ENCODE measurements at places on chromosomes 5 and 9.

- DNase-seq, result no peak
Measured at GRCh38 chr9:90251316-90251715, 391.3 kb downstream of the DIRAS2 start.

DNA sequence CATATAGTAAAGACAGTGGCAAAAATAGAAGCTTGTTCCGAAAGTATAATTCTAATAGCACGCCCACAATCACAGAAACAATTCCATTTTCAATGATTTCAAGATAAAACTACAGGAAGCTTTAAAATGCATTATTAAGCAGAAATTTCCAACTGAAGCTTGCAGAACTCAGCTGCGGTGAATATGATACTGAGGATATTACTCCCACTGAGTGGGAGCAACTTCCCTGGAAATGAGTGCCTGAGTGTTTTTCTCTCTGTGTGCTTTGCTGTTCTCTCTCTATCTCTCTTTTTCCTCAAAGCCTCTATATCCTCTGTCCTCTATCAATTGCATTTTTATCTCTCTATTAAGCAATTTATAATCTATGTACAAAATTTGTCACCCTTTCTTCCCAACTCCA lies 187.5 kb upstream of the PRDM9 start:
- no peak for DNase-seq

- no peak for DNase-seq
Measured at GRCh38 chr5:76594107-76594506, 29.1 kb downstream of the F2RL2 start.

GRCh38 chr5:136518174-136518573 lies 152.8 kb upstream of the TRPC7 start:
- DNase-seq, result peak; percentile 2

- peak; percentile 86 for DNase-seq
Measured at GRCh38 chr9:8366161-8366926, 566.8 kb upstream of the DMAC1 start.

GRCh38 chr5:154273028-154273617 lies 82.6 kb downstream of the GALNT10 start:
- DNase-seq, result peak; percentile 57

GRCh38 chr9:36928670-36929349 lies 105.3 kb downstream of the PAX5 start:
- peak; percentile 78 for DNase-seq

DNA sequence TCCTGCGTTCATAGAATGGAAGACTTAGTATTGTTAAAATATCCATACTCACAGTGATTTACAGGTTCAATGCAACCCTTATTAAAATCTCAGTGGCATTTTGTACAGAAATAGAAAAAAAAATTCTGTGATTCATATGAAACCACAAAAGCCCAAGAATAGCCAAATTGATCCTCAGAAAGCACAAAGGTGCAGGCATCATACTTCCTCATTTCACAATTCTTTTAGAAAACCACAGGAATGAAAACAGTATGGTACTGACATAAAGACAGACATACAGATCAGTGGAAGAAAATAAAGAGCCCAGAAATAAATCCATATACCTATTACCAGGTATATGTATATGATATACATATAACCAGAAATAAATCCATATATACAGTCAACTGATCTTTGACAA lies 86.8 kb upstream of the MEGF10 start:
- peak; percentile 86 for DNase-seq

All from fibroblast of mammary gland (primary cell).